Activated effector memory CD4-positive, alpha-beta T cell treated with Interleukin-2 at 50 U/mL for 16 hours (primary cell): ENCODE measurements at places on chromosomes 2 and 18.

DNA sequence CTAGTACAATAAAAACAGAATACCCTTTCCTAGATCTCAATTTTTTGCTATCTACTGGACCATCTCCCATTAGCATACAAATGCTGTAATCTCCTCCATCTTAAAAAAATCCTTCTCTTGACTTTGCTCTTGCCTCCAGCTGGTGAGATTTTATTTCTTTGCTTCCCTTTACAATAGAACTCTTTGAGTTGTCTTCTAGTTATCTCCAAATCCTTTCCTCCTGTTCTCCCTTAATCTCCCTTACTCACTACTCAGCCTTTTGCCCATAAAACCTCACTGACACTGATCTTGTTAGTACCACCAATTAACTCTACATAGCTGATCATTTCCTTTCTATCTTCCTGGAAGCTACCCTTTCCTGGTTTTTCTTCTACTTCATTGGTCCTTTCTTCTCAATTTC is 63.5 kb upstream of the FRZB start:
- DNase-seq, result no peak

DNA sequence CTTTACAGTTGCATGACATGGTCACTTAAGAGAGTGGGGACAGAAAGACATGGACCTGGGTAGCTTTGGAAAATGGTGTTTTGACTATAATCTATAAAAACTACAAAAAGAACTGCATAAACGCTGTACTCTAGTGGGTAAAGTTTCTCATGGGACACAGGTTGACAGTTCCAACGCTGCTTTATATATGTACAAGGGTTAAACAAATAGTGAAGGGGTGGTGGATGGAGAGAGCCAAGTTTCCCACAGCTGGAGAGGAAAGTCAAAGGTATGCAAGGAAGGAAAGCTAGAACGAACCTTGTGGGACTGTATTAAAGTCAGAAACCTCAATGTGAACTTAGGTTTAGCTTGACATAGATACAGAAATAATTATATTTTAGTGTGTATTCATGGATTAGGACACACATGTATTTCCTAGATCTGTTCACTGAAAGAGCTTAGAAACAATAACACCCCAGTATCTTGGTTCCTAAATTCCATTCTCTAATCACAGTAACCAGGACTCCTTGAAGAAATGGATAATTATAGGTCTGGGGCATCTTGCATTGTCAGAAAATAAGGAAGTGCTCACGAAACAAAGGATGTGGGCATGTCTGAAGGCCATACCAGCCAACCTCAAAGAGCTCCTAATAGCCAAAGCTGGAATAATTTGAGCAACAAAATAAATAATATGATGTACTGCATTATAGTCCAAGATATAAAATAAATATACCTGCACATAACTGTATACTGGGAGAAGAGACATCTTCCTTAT is 28.8 kb downstream of the TANC1 start:
- no peak for DNase-seq

DNA sequence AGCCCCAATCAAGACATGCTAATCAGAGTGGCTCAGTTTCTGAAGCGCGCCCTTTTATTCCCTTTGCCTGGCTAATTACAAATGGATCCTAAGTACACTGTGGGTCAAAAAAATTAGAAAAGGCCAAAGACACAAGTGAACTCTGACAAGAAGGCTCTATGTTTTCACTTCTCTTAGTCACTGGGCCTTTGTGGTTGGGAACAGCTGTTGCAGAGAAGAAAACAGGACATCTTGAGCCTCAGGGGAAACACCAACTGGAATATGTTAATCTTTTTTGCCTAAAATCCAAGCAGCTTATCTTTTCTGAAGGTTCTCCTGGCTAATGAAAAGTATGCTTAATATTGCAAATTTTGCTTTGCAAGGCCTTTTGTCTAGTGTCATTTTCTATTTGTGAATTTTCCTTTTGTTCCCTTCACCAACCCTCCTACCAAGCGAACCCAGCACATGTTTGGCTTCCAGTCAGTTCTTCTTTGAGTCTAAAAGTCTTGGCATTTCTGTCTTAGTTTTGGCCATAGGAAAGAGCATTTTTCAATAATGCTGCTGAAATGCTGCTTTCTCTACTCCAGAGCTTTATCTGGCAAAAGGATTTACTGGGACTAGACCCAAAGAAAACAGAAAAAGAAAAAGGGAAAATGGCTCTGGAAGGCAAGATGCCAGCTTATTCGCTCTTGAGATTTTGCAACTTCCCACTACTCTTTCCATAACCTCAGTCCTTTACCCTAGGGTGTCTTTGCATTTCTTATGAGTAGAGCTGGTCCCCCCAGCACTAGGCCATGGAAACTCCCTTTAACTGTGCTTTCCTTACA is 440.2 kb upstream of the ST6GAL2 start:
- no peak for DNase-seq

DNA sequence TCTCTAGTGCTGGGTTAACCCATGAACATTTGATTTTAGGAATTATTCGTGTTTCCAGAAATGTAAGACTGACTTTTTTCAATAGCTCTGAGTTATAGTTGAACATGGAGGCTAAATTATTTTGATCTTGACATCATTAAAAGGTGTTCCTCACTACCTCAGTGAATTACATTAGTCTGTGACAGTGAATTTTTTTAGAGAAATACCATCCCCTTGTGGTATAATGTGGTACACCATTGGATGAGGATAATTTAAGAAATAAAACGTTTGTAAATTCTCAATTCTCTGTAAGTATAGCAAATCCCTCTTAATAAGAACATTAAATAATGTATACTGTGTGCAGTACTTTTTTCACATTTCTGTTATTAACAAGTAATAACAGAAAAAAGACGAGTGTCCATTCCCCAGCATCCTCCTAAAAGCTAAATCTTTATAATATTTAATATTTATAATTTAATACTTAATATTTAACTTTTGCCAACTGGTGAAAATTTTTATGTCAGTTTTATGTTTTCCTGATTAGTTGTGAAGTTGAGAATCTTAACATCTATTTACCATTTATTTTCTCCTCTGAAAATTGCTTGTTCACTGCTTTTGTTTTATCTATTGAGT is 70.3 kb upstream of the CWC22 start:
- no peak for DNase-seq

DNA sequence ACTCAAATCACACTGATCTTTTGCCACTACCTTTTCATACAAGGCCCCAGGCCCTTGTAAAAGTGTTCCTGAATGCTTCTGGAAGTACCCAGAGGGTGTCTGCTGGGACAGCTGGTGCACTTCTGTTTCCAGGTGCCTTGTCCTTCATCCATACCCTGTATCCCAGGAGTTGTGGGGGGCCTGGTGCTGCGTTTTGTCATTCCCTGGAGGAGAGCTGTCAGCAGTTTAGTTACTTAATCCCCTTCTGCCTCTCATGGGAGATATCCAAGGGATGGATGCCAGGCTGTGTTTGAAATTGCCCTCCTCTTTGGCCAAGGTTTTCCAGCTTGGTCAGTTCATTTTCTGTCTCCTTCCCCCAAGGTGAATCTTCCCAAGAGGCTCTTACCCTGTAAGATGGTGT is 158.3 kb downstream of the WDSUB1 start:
- no peak for DNase-seq

GRCh38 chr2:2855297-2855696 is 522.3 kb downstream of the EIPR1 start:
- DNase-seq, result no peak

DNA sequence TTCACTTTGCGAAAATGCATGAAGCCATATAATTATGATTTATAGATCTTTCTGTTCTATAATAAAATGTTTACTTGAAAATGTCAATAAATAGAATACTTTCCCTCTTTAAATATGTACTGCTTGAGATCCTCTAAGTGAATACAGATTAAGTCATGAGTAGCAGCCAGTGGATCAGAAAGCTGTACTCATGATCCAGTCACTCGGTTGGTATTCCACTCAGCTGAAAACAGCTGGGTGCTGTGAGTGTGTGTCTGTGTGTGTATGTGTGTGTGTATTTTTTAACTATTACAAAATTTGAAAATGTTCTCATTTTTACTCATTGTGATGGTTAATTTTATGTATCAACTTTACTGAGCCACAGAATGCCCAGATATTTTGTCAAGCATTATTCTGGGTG is 141.6 kb upstream of the CYP26B1 start:
- DNase-seq, result no peak

DNA sequence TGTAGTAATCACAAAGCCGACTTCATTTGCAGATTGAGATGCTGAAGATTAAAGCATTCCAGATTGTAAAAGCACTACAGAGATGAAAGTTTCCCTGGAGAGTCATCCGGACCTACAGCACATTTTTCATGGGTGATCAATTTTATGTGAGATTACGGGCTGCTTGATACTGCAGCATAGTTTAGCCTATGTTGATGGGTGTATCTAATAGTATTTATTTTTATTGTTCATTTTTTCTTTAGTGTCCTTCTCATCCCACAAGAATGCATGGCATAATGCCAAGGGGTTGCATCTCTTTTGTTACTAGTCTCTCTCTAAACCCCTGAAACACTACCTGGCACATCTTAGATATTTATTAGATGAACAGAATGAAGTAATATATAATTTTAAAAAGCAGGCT is 240.4 kb downstream of the MBD2 start:
- DNase-seq, result no peak

DNA sequence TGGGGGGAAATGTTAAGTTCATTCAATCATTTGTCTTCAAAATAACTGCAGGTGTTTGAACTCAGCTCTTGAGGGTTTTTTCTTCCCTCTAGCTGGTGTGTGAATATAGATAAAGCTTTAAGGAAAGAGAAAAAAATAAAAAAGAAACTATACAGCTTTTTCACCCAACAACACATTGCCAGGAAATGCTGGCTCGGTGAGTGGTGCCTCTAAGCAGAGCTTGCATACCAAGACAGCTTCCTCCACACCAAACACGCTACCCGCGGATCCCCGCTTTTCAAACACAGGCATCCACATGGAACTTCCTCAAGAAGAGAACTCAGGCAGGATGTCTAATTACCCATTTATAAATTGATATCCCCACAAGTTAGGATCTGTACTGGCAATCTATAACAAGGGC is 69.8 kb upstream of the TANK start:
- peak; percentile 25 for DNase-seq

GRCh38 chr2:40189881-40190280 is 262.0 kb downstream of the SLC8A1 start:
- no peak for DNase-seq

DNA sequence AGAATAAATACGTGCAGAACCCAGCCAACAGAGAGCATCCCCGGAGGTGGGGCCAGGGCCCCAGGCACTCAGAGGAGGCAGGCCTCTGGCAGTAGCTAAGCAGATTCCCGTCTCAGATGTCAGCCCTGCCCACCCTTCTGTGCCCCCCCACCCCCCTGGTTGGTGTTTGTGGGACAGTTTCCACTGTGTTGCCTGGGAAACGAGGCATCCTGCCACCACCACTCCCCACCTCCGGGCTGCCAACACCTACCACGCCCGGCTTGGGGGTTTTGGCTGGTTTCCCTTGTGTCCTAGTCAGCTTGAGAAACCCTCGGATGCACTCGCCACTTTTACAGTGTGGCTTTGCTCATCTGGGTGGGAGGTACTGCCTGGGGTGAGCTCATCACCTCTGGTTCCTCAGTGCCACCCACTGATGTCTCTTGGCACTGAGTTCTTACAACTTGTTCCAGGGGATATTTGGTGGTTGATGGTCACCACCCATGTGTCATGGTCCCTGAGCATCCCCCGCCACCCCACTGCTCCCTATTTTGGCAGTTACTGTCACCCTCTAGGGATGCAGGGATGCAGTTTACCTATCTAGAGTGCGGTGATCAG is 72.4 kb upstream of the YWHAQ start:
- peak; percentile 85 for DNase-seq

- no peak for DNase-seq
Observed at GRCh38 chr2:141105763-141106162, 1025.1 kb downstream of the LRP1B start.

DNA sequence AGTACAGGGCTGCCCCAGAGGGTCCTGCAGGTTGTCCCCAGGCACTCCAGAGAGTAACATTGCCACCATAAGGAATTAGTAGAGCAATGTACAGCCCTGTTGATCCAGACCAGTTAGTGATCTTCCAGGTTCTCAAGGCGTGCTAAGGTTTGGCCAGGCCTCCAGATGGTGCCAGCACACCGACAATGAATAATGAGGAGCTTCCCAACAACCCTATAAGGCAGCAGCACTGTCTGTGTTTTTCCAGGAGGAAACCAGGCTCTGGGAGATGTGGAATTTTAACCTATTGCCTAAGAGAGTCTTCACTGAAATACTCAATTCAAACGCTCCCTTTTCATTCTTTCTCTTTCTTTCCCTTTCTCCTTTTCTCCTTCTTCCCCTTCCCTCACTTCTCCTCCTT is 122.1 kb downstream of the MGAT5 start:
- no peak for DNase-seq

DNA sequence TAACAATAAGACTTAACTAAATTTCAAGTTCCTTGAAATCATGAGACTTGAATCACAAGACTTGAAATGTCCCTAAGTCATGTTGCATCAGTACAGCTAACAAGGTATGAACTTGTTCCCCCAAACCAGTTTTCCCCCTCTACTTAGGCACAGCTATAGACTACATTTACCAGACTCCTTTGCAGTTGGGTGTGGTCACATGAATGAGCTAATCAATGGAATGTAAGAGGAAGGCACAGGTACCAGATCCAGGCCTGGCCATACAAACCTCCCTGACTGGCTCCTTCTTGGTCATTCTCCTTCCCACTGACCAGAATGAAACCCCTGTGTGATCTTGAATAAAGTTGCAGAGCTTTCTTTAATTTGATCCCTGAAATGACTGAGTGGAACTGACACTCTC is 77.8 kb downstream of the DNER start:
- no peak for DNase-seq

DNA sequence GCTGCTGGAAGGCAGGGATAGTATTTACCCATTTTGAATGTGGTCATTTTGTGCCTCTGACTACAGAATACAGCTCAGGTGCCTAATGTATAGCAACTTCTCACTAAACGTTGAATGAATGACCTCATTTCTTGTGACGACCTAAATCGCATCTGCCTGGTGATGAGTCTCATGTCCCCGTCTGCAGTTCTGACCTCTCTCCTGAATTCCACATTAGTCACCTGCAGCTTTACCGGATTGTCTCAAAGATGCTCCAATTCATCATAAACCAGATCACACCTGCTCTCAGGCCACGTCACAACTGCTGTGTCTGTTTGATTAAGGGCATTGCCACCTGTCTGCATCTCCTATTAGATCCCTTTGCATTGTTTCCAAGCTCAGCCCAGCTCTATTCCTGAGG is 133.6 kb upstream of the MYT1L start:
- no peak for DNase-seq

GRCh38 chr2:70089220-70089982 is 2.1 kb downstream of the PCBP1 start:
- no peak for DNase-seq
